ENCODE measurements at places on chromosomes 7 and 10.

DNA sequence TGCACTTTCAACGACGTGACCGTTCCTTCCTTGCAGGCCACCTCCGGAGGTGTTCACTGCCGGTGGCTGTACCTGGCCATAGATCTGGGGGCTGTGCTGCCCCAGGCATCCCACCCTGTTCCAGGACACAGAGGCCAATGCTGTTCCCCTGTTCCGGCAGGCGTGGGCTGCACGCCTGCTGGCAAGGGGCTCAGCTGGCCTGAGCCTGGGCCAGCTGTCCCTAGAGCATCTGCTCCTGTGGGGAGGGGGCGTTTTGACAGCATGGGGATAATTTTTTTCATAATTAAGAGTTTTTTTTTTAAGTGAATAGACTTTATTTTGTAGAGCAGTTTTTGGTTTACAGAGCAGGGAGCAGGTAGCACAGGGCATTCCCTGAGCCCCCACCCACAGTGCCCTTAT, 28.8 kb downstream of the PWWP2B start:
- peaks cover 5% of the 10 kb centered on the region for H3K36me3 ChIP-seq
- H3K27me3 ChIP-seq, result peaks cover 10% of the 10 kb centered on the region
- no peak overlapping the region for H3K4me3 ChIP-seq
- no peak for DNase-seq
- H3K27ac ChIP-seq, result no peak overlapping the region
- H3K4me1 ChIP-seq, result no peaks in the 10 kb centered on the region

DNA sequence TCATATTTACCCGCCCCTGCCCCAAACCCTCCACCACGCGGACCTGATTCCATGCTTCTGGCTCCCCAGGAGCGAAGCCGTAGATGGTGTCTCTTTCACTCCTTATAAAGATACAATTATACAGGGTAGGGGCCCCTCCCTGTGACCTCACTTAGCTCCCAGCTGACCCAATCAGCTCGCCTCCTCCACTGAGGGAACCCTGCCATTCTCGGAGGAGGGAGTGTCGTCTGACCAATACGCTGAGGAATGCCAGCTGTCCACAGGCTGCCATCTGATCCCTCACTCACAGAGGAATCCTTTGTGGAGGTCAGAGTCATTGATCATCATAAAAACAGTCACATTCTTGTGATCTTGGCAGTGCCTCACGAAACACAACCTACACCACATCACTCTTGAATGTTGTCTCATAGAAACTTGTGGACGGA, 67.5 kb upstream of the INSIG1 start:
- no peak overlapping the region for H3K27ac ChIP-seq
- H3K27me3 ChIP-seq, result peaks cover 16% of the 10 kb centered on the region
- no peak overlapping the region for H3K4me3 ChIP-seq
- H3K4me1 ChIP-seq, result peaks cover 18% of the 10 kb centered on the region
- no peak for DNase-seq

GRCh38 chr7:157797361-157797760, 460.6 kb downstream of the DNAJB6 start:
- peaks cover 36% of the 10 kb centered on the region for H3K36me3 ChIP-seq
- no peak overlapping the region for H3K4me3 ChIP-seq
- no peak overlapping the region for H3K27ac ChIP-seq
- no peak for DNase-seq
- no peaks in the 10 kb centered on the region for H3K4me1 ChIP-seq
- H3K27me3 ChIP-seq, result peaks cover 26% of the 10 kb centered on the region

- no peak overlapping the region for H3K4me3 ChIP-seq
- H3K36me3 ChIP-seq, result no peaks in the 10 kb centered on the region
- no peak for DNase-seq
- H3K27ac ChIP-seq, result peak overlapping the region; percentile 49
These were observed 130.9 kb downstream of the TES start for GRCh38 chr7:116340943-116341907.

- H3K36me3 ChIP-seq, result no peaks in the 10 kb centered on the region
- H3K27ac ChIP-seq, result no peak overlapping the region
- H3K27me3 ChIP-seq, result no peaks in the 10 kb centered on the region
- H3K4me3 ChIP-seq, result no peak overlapping the region
- no peak for DNase-seq
These were observed 868.1 kb downstream of the LRMDA start for GRCh38 chr10:76299501-76299900.
